Stimulated activated CD4-positive, alpha-beta T cell treated with anti-CD3 and anti-CD28 coated beads, Interleukin-1b, Interleukin-23, amount 100 ng/mL, for 1 hour (primary cell): ENCODE measurements at places on chromosomes 7 and 10.

- no peak for DNase-seq
Observed at GRCh38 chr10:123573236-123574108, 92.7 kb upstream of the GPR26 start.

DNA sequence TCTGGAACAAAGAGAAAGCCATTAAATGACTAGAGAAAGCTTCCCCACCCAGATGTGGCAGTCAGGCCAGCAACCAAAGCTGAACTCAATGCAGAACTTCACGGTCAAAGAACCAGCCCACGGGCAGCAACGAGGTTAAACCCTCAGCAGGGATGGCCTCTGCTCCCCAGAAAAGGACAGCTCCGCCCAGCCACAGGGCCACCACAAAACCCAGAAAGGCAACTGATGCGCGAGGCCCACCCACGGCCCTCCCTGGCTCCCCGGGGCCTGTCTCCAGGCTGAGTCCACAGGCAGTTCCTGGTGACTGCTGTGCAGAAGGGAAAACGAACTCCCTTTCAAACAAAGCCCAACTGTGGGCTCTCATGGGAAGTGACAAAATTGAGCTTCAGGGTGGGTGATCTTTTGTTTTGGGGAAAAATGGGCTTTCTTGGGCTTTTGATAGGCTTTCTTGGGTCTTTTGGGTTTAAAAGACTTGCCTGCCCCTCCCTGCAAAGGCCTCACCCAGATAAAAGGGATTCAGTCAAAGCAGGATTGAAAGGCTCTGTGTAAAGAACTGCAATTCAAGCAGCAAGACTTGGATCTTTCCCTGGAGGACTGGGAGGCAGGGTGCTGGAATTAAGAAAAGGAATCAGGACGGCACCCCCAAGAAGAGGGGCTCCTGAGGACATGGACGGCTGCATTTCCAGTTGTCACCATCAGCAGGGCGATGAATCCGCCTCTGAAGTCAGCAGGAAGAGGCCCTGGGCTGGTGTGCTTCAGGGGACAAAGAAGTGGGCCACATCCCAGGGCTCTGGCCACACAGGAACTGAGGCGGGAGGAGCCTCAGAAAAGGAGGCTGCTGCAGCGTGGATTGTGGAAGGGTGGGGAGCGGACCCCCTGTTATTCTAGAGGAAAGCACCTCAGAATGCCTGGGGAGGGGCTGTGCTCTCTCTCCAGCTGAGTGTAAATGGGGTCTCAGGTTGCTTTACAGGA lies 209.9 kb downstream of the USP6NL start:
- no peak for DNase-seq

GRCh38 chr10:11861341-11861740 lies 38.2 kb downstream of the PROSER2 start:
- DNase-seq, result no peak

DNA sequence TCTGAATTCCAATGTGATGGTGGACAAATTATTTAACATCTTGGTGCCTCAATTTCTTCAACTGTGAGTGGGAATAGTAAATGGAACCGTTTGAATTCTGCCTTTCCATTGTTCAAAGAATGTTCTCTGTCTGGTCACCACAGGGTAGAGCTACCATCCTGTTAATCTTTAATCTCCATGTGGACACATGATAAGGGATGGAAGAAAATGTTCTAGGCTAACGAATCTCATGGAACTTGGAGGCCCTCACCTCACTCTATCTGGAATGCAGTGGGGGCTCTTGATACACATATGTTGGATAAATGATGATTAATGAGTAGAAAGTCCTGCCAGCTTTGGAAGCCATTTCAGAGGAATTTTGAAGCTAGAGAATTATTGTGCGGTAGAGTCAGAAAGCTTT lies 118.5 kb upstream of the HABP2 start:
- no peak for DNase-seq

GRCh38 chr10:29266641-29267040 lies 22.2 kb upstream of the LYZL1 start:
- DNase-seq, result no peak

DNA sequence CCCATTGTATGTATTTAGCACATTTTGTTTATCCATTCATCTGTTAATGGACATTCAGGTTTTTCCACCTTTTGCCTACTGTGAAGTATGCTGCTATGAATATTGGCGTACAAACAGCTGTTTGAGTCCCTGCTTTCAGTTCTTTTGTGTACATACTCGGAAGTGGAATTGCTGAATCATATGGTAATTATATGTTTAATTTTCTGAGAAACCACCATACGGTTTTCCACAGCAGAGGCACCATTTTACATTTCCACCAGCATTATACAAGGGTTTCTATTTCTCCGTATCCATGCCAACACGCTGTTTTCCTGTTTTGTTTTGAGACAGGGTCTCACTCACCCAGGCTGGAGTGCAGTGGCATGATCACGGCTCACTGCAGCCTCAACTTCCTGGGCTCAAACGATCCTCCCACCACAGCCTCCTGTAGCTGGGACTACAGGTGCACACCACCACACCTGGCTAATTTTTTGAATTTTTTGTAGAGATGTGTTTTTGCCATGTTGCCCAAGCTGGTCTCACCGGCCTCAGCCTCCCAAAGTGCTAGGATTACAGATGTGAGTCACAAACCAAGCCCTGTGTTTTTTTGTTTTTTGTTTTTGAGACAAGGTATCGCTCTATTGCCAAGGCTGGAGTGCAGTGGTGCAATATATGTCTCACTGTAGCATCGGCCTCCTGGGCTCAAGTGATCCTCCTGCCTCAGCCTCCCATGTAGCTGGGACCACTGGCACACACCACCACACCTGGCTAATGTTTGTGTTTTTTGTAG lies 22.1 kb upstream of the FBXW4 start:
- no peak for DNase-seq

DNA sequence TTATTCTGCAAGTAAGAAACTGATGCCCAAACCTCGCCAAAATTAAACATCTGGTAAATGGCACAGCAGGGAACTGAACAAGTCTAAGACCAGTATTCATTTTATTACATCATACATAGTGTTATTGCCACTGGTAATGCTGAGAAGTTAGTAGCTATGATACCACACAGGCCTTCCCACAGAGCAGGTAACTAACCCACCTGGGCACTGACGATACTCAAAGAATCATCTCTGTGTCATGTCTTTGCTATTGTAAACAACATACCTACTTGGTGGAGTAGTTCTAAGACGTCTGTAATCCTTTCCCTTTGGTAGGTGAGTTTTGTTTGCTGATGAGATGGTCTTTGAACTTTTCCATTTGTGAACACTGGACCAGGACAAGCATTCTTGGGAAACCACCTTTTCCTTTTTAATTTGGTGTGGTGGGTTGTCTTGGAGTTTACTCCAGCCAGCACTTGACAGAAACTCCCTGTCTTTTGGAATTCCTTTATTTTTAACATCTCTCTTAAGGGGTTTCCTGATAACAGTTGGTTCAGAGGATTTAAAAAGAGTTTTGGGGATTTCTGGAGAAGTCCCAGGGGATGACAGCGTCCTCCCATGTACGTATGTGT lies 40.9 kb downstream of the PDSS1 start:
- DNase-seq, result no peak
